ENCODE measurements at places on chromosomes 3 and 15.

GRCh38 chr3:99640214-99640851 is 1.9 kb downstream of the COL8A1 start:
- no peak for DNase-seq

- no peak for DNase-seq
These were observed 135.0 kb upstream of the PRR20G start for GRCh38 chr3:127422663-127423375.

GRCh38 chr3:185056908-185057307 is 96.0 kb downstream of the C3orf70 start:
- DNase-seq: no peak

GRCh38 chr15:34933432-34933975 is 36.0 kb downstream of the AQR start:
- no peak for DNase-seq

- no peak for DNase-seq
These were observed 175.4 kb downstream of the SUCNR1 start for GRCh38 chr3:152048831-152049230.

- DNase-seq: peak; percentile 54
These were observed 28.1 kb downstream of the ZNF589 start for GRCh38 chr3:48268936-48269561.

GRCh38 chr3:101643861-101644613 is 32.9 kb downstream of the ZBTB11 start:
- peak; percentile 29 for DNase-seq

DNA sequence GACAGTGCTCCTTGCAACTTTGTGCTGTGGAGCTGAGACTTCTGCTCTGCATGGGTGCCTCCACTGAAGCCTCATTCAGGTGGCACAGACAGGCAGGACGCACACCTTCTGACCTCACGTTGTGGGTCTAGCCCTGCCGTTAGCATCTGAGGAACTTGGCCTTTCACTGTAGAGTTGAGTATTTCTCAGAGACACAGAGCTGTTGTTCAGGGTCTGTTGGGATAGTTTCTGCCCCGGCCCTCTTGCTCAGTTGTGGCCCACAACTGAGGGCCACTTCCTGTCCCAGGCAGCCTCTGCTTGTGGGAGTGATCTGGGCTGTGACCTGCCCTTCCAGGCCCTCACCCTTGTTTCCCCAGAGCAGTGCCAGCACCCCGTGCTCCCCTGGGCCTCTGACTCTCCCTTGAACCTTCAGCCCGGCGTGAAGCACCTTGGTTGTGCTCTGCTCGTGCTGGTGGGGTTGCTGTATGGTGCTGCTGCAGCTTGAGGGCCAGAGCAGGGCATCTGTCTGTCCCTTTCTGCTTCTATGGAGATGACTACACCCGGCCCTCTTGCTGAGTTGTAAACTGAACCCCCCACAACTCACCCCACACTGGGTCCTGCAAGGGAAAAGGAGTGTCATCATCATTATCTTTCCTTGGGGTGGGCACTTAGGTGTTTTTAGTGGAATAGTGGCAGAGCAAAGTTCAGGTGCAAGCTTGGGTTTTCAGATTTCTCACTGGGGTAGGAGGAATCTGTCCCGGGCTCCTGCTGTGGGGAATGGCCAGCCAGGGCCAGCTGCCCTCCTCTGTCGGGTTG is 11.7 kb downstream of the BAHD1 start:
- no peak for DNase-seq

- no peak for DNase-seq
These were observed 221.9 kb upstream of the GBE1 start for GRCh38 chr3:81983382-81983781.

GRCh38 chr15:42707873-42708544 is 28.9 kb downstream of the CDAN1 start:
- DNase-seq: no peak

DNA sequence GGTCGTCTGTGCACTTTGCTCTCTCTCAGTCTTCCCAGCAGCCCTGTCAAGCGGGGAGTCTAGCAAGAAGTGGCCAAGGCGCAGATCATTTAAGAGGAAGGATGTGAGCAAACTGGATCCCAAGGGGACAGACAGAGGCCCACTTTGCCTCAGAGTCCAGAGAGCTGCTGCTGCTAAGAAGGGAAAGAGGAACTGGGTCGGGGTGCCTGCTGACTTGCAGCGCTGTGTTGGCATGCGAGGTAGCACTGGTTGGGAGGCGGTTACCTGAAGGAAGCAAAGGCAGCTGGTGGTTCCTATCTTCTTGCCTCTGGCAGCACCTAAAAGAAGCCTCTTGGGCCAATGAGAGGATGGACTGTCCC is 28.1 kb downstream of the SMAD3 start:
- no peak for DNase-seq

DNA sequence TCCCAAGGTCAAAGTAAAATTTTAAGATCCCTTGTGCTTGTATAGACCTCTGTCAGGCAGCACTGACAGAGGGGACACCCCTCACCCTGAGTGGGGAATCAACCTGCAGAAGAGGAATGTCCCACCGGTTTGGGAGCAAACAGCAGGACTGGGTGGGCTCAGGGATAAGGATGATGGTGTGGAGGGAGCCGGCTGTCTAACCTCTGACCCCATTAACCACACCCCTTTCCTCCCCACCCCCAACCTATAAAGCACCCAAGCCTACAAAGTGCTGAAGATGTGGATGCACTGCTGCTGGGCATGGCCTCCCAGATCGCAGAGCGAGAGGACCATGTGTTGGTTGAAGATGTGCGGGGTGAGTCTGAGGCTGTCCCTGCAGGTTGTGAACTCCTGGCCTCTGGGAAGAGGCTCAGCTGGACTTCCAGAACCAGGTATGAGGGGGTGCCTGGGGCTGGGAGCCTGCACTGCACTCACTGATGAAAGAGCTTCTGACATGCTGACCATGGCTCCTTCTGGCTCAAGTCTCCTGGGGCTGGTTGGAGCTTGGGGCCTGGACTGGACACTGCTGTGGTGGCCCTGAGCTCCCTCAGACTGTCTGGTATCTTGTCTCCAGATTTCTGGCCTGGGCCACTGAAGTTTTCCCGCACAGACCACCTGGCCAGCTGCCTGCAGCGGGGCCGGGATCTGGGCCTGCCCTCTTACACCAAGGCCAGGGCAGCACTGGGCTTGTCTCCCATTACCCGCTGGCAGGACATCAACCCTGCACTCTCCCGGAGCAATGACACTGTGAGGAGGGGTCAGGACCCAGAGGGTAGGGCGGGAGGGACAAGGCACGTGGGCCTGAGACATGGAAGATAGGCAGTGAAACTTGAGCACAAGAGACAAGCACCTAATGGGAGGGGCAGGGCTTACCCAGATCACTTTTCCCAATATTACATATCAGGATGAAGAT is 9.3 kb downstream of the DUOX1 start:
- DNase-seq: no peak

DNA sequence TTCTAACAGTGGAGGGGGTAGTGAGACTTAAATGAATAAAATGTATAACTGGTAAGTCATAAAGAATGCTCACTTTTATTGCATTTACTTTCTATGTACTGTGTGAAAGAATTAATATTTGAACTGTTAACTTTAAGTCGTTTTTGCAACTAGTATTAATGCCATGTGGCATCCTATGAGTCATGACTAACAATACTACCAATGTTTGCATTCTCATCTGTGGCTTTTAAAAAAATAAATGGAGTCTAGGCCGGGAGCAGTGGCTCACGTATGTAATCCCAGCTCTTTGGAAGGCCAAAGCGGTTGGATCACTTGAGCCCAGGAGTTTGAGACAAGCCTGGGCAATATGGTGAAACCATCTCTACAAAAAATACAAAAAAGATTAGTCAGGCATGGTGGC is 5.2 kb downstream of the C3orf49 start:
- DNase-seq: no peak

GRCh38 chr15:73317651-73318462 is 50.9 kb downstream of the HCN4 start:
- DNase-seq: no peak

GRCh38 chr15:74167891-74168331 is 5.6 kb upstream of the ISLR start:
- no peak for DNase-seq

- DNase-seq: no peak
These were observed 32.0 kb downstream of the ZBTB38 start for GRCh38 chr3:141400073-141400971.

- DNase-seq: no peak
These were observed 591.7 kb downstream of the RSL24D1 start for GRCh38 chr15:54605043-54605442.

DNA sequence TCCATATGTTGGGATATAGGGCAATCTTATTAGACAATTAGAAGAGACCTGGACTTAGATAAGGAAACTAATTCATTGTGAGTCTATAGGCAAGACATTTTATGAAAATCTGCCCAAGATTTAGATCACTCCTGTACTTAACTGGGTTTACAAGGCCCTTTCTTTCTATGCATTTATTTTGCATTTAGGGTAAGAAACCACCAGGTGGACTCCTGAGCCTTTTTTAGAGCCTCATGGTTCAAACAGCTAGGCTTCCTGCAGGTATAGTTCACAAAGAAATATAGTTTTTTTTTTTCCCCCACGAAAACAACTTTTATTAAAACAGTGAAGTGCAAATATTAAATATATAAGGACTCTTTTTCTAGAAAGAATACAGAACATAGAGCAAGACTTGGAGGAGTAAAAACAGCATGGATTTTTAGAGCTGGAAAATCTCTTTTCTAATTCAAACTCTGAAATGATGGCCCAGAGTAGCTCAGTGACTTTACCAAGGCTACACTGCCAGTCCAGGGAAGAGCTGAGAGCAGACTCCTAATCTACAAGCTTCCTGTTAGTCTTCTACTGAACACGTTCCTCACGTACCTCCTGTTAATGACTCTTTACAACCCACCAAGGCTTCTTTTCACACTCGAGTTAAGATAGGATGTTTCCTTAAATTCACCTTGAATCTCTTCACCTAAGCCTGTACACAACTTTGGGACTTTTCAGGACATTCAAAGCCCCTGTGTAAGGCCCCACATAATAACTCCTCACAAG is 400.9 kb upstream of the ATP11B start:
- DNase-seq: no peak

DNA sequence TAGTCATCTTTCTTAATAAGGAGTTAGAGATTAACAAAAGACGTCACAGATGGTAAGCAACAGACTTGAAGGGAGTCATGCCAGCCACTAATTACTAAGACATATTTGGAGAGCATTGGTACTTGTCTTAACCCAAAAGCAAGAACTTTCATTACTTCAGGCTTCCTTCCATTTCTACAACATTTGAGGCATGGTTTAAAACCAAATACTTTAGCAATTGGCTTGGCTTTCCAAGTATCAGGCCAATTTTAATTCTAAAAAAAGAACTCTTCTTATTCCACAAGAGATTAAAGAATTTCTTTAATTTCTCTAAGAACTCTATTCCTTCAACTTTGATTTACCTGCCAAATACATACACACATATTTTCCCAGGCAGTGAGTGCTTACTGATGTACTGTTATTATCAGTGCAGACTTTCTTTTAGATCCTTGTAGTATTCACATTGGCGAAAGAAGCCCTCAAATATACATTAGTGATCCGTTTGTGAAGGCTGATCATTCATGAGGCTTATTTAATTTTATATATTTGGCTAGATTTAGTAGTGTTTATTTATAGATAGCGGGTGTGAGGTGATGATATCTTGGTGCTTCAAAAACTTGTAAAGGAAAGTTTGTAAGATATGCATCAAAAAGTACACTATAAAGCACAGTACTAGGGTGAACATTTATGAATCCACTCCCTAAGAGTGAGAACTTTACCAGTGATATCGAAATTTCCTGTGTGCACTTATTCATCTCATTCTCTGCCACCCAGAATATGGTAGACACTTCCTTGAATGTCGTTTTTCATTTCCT is 229.2 kb downstream of the MFSD1 start:
- no peak for DNase-seq

- DNase-seq: no peak
These were observed 90.5 kb upstream of the IL12A start for GRCh38 chr3:159898147-159898546.

DNA sequence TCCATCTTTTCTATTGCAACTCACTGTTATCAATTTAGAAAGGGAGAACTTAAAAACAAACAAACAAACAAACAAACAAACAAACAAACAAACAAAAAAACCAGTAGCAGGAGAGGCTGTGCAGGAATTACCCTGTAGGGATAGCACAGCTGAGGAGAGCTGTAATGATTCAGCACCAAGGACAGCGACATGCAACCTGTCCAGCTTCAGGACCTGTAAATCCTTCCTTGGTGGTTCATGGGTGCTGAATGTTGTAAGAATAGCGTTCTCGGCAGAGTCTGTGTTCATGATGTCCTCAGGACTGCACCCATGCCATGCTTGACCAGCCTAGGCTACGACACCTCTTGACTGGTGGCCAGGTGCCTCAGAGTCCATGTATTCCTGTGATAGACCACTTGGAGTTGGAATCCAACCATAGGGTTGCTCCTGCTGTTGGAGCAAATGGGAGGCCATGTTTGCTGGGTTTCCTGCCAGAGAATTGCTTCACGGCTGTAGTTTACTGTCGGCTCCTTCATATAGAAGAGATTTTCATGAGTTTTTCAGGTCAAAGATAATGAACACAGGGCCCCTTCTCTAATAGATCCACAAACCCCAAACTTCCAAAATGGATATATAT is 65.9 kb downstream of the CACNA2D3 start:
- DNase-seq: no peak

GRCh38 chr3:102038477-102039142 is 189.3 kb downstream of the NFKBIZ start:
- no peak for DNase-seq

All from stimulated activated CD4-positive, alpha-beta T cell treated with anti-CD3 and anti-CD28 coated beads, Interleukin-12 subunit alpha, Interleukin-12 subunit beta, amount 100 ng/mL, for 48 hours (primary cell).